ENCODE measurements at places on chromosomes 6 and 20.
A peak's percentile ranks its signal among the peaks of the same experiment; 100 is the strongest.

DNA sequence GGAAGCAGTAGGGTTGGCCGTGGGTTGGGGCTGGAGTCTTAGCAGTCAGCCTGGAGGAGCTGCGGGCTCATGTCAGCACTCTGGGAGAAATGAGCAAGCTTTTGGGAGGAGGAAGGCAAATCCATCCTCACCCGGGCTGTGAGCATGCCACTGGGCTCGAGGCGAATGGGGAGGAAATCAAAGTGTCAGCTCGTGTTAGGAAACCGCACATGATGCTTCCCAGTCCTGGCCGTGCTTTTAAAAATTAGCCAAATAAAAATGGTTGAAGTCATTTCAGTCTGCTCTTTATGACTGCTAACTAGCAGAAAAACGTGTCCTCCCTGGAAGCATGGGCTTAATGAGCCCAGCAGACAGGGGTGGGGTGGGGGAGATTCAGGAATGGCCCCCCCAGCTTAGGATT is 98.1 kb downstream of the NFATC2 start:
- DNase-seq: no peak

GRCh38 chr6:48037946-48038345 is 73.1 kb downstream of the PTCHD4 start:
- DNase-seq: no peak

DNA sequence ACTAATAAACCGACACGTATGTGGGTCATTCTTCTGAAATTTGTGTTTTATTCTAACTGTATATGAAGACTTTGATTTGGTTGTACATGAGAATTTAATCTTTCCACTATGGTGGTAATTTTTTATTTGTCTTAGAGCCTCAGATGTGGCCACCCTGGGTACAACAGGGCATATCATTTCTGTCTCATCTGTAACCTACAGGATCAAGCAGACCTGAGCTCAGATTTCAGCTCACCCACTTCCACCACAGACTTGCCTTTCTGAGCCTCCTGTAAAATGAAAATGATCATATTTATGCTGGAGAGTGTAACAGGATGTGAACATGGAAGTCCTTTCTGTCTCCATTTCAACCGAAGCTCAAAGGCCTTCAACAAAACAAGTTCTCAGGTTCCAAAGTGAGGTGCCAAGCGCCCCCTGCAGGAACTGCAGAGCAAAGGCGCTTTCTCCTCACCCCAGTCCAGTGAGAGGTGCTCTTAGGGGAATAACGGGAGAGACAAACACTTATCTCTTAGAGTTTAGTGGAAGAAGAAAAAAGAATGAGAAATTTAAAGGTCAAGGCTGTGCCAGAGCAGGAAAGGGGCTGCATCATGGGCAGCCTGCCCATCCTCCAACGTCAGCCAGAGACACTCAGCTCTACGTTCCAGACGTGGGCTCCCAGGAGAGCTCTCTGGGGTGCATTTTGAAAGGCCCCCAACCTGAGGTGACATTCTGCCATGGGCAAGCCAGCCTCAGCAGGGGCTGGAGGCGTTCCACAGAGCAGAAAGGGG is 23.0 kb upstream of the CD24 start:
- no peak for DNase-seq

- DNase-seq: no peak
Observed at GRCh38 chr6:36642913-36643817, 35.3 kb upstream of the CDKN1A start.

GRCh38 chr20:51697096-51697826 is 70.9 kb downstream of the ATP9A start:
- DNase-seq: no peak

- no peak for DNase-seq
Observed at GRCh38 chr6:72504406-72504805, 117.5 kb upstream of the KCNQ5 start.

- no peak for DNase-seq
Observed at GRCh38 chr6:116087437-116088027, 13.1 kb upstream of the NT5DC1 start.

GRCh38 chr20:59217794-59218280 is 54.2 kb downstream of the ZNF831 start:
- no peak for DNase-seq

- DNase-seq: no peak
Observed at GRCh38 chr20:18852318-18852717, 38.7 kb downstream of the SCP2D1 start.

GRCh38 chr6:133806382-133807140 is 82.4 kb upstream of the TCF21 start:
- no peak for DNase-seq

- no peak for DNase-seq
Observed at GRCh38 chr20:25484911-25485511, 77.5 kb downstream of the GINS1 start.

GRCh38 chr20:63658749-63659187 is 656 bp downstream of the RTEL1 start:
- DNase-seq: no peak

DNA sequence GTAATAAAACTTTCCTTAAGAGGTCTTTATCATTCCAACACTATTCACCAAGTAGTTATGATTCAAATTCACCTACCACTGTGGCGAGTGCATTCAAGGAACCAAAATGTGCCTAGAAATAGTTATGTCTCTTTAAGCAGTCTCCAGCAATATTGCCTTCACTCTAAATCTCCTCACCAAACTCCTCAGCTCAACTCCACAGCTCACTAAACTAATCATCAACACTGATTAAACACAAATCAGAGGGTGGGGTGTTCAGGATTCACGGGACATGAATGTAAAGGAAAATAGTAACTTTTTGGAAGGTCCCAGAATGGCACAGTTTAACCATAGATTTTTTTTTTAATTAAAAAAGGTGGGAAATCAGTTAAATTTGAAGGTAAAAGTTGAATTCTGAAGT is 70.5 kb upstream of the THEMIS start:
- DNase-seq: no peak

DNA sequence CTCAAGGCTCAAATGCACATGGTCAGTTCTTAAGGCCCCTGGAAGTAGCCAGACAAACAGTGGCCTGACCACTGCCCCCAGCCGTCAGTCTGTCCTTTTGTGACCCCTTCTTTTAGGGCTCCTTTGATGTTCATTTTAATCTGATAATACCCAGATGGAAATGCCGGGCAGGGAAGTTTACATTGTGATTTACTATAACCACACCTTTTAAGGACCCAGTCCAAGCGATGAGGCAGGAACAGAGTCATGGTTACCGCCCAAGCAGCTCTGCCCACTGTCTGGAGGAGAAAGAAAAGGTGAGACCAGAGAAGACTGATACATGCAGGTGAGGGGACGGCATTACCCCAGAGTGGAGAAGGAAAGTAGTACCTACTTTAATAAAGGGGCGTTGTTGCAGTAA is 110.6 kb downstream of the PLEKHG1 start:
- no peak for DNase-seq

DNA sequence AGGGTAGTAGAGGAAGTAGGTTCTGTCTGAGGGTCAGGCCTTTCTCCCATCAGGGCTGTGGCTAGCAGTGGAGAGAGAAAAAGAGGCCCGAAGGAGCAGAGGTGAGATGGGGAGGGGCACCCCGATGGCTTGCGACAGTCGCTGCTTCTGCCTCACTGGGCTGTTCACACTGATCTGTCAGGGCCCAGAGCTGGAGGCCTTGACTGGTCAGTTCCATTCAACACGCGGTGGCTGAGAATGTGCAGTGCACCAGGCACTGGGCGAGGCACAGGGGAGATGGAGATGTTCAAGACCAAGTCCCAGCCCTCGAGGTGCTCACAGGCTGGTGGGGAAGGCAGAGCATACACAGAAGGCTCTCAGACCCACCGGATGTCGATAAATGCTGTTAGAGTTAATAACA is 21.4 kb downstream of the SLC12A5 start:
- DNase-seq: no peak

GRCh38 chr20:25270829-25271251 is 23.0 kb downstream of the PYGB start:
- no peak for DNase-seq

- DNase-seq: no peak
Observed at GRCh38 chr6:107803957-107804356, 20.2 kb downstream of the SCML4 start.

GRCh38 chr6:31908791-31909190 is 6.9 kb upstream of the ZBTB12 start:
- DNase-seq: no peak

- DNase-seq: no peak
Observed at GRCh38 chr6:40352527-40353170, 234.5 kb downstream of the LRFN2 start.

- no peak for DNase-seq
Observed at GRCh38 chr6:27556406-27556805, 83.5 kb upstream of the ZNF184 start.

DNA sequence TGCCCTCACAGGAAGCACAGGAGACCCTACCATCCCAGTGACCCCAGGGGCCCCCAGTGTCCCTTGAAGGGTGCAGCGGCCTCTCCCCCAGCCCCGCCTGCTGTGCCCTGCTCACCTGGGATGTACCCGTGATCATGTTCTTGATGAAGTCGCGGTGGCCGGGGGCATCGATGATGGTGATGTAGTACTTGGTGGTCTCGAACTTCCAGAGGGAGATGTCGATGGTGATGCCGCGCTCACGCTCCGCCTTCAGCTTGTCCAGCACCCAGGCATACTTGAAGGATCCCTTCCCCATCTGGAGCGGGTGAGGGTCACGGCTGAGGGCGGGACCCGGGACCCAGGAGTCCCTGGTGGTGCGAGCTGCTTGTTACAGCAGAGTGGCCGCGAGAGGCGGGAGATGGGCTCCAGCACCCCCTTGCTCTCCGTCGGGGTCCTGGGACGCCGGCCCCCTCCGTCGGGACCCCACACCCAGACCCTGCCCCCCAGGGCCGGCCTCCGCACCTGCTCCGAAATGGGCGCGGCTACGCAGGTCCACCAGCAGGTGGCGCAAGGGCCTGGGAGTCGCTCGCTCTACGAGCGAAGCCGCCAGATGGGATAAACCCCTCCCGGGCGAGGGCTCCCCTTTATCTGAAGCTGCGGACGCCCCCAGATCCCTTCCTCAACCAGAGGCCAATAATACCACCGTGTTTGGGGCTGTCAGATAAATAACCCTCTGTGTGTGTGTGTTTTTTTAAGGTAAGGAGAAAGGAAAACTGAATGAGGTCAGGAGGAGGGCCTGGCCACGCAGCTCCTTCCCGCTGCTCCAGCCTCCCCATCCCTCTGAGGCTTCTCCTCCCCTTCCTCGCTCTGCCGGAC is 2.9 kb downstream of the EEF1A2 start:
- DNase-seq: peak; percentile 69

DNA sequence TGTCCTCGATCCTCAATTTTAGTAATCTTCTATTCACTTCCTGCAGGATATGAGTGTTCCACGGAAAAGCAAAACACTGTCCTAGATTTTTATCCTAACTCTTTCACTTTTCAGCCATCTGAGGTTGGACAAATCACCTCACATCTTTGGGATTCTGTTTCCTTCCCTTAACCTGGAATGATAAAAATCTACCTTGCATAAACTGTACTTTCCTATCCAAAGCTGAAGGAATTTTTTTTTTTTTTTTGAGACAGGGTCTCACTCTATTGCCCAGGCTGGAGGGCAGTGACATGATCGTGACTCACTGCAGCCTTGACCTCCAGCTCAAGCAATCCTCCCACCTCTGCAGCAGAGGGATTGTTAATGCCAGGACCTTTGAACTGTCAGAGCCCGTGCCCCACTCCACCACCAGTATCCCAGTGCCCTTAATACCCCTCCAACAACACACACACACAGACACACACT is 20.5 kb downstream of the CAPN11 start:
- DNase-seq: no peak

DNA sequence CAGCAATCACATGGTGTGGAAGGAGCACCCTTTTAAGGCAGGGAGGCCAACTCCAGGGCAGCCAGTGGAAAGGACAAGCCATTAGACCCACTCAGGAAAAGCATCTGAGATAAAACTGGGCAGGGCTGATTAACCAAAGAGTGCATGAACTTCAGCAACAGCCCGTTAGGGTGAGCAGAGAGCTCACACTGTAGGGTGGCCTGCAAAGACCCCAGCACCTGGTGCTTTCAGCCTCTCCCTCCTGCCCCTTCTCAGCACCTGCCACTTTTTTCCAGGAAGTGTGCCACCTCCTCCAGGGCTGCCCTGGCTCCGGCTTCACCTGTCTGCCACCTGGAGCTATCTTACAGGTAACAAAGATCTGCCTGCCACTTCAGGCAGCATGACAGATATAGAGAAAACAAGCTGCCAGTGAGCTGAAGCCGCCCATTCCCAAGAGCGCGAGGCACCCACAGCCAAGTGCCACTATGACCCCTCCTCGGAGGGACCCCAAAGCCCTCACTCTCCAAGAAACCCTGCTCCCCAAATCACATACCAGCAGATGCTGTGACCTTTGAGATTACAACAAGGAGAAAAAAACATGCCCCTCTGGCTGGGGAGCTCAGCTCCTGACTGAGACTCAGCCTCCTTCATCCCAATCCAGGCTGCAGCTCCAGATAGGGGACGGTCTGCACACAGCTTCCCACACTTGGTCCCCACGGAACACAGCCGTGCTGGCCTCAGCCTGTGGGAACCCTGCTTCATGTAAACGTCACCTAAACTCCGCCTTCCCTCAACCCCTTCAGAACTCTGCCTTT is 71.2 kb downstream of the ABHD12 start:
- no peak for DNase-seq

DNA sequence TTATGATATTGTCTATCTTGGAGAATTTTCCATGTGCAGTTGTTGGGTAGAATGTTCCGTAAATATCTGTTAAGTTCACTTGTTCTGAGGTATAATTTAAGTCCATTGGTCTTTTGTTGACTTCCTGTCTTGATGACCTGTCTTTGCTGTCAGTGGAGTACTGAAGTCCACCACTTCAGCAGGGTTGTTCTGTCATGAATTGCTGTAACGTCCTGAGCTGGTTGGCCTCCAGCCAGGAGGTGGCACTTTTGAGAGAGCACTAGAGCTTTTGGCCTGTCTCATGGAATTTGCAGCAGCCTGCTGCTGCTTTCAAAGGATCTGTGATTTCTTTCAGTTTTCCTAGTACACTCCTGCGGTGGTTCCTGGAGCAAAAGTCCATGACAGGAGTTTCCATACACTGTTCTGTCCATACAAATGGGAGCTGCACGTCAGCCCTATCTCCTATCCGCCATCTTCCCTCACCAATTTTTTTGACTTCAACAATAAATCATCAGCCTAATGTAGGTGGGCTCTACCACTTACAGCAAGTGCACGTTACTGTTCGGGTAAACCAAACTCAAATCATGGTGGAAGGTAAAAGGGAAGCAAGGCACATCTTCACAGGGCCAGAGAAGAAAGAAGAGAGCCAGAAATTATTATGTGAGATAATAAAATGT is 46.9 kb upstream of the TRERF1 start:
- DNase-seq: no peak

DNA sequence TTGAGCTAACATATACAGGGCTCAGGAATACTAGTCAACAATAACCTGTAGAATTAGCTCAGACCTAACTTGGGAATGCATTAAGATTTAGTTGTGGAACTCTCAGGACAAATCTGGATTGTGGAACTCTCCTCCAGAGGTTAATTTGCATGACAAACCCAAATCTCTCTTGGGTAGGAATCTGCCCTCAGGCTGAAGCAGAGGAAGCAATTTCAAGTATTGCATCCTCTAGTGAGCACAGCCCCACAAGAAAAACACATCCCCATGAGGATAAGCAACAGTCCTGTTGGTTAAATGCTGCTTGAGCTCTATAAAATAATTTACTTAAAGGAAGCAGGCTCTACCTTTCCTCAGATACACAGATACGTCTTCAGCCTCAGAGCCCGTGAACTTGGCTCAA is 170.9 kb upstream of the STXBP5 start:
- no peak for DNase-seq

GRCh38 chr20:56380375-56380774 is 11.6 kb downstream of the AURKA start:
- no peak for DNase-seq

All from stimulated activated CD8-positive, alpha-beta memory T cell treated with anti-CD3 and anti-CD28 coated beads, Interleukin-7, amount 100 ng/mL, for 1 hour (primary cell).